ENCODE measurements at places on chromosomes 7 and 10.
A peak's percentile ranks its signal among the peaks of the same experiment; 100 is the strongest.

DNA sequence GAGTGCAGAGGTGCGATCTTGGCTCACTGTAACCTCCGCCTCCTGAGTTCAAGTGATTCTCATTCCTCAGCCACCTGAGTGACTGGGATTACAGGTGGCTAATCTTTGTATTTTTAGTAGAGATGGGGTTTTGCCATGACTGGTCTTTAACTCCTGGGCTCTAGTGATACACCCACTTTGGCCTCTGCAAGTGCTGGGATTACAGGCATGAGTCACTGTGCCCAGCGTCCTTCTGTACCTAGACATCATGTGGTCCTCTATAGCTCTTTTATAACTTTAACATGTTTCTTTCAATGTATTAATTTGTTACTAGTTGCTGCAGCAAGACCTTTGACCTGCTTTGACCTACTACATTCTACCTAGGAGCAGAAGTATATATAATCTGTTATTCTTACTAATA is 38.7 kb upstream of the BICC1 start:
- no peak for DNase-seq

- no peak for DNase-seq
These were observed 160.9 kb upstream of the BMPER start for GRCh38 chr7:33744293-33745075.

DNA sequence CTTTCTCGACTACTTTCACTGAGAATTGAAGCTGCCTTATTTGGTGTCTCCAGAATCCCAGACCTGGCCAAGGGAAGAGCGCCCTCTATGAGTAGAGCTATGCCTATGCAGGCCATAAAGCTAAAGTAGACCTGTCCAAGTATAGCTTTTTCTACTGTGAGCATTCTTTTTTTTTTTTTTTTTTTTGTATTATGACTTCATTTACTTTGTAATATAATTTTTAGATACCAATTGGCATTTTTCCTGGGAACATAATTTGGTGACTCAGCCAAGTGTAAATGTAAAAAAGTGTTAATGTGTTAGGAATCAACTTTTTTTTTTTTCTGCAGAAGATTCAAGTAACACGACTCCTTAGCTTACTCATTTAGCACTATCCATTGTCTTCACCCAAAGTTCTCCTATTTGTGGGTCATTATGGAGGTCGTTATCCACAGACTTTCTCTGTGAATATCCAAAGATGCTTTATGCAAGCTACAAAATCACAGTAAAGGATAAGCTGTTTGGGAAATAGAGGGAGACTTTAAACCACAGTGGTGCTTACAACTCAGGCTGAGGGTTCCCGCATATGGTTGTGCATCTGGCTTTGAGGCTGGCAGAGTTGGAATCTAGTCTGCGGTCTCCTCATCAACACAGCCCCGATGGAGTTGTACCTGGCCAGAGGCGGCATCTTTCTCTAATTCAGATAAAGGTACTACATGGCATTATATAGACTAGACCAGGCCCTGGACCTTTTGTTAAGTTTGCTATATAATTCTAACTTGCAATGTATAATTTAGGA is 1040.2 kb upstream of the SORCS1 start:
- no peak for DNase-seq

GRCh38 chr10:103114876-103115275 is 78.2 kb downstream of the NT5C2 start:
- no peak for DNase-seq

DNA sequence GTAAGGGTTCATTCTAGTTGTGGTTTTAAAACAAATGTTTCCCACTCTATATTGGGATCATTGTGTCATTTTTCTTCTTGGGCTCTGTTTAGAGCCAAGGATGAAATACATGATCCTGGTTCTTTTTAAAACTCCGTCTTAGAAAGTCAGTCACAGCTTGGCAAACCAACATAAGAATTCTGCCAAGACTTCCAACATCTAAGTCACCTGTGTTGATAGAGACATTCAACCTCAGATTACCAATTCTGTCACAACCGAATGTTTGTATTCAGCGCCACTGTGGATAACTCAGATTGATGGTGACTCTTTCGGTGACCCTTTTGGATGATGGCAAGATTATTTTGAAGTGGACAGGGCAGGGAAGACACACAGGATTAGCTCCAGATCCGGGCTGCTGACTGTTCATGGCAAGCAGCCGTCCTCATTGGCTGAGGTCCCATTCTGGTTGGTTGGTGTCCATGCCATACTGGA is 255.4 kb downstream of the ARHGAP21 start:
- DNase-seq = no peak

DNA sequence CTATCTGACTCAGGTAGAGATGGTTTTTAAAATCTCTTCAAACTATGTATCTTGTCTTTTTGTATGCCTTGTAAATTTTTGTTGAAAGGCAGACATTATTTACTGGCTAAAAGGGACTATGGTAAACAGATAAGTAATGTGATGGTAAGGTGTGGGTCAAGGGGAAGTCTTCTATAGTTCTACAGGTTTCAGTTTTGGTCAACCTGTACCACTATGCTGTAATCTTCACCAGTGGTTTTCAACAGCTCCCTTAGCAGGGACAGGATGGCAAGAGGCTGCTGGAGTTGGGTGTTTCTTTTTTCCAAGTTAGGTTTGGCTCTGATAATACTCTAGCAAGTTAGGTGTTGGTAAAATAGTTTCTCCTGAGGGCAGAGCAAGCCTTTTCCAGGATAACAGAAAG is 32.7 kb upstream of the FZD8 start:
- DNase-seq = no peak

DNA sequence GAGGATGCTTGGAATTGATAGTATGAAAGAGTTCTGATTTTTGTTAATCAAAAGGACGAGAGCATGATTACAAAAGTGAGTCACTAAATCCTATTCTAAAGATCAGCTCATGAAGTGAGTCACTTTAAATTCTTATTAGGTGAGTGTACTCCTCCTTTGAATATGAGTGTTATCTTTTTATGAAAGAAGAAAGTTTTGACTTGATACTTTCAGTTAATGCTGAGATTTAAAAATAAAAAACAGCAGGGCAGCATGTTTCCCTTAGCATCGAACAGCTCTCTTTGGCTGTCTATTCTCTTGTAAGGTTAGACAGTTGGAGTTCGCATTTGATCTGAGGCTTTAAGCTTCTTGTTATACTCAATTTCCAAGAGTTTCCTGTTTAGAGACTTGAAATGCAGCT is 222.0 kb downstream of the TWIST1 start:
- DNase-seq = no peak

- no peak for DNase-seq
These were observed 15.2 kb downstream of the BRAT1 start for GRCh38 chr7:2540133-2540532.

DNA sequence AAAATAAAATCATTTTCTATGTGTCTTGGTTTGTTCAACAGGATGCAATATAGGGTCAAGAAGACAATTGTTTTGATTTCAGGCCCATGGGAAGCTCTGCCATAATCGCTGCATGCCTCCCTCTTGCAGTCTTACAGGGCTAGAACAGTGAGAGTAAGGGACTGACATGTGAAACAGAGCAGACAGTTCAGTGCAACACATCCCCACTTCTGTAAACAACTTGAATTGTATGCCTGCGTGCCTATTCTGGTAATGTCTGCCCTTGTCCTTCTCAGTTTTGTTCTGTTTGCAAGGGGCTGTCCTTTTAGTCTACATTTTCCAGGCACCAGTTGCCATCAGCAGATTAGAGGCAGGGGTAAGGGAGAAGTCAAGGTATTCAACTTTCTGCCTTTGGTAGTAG is 34.8 kb upstream of the GPR37 start:
- no peak for DNase-seq

DNA sequence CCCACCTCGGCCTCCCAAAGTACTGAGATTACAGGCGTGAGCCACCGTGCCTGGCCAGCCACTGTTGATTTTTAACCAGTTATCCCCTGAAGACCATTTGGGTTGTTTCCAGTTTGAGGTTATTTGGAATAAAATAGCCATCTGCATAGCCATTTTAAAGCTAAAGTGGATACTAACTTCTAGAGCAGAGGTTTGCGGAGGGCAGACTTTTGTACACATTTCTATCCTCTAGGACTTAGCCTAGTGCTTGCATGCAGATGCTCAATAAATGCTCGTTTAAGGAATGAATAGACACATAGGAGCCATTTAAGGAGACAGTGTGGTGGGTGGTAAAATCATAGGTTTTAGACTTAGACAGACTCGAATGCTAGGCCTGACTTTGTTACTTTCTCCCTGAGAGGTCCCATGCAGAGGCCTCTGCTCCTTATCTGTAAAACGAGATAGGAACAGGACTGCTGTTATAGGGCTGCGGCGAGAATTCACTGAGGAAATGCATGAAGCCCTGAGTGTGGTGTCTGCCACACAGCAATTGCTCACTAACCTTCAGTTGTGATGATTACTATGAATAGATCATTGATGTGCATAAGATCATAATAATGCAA is 75.9 kb downstream of the PFKFB3 start:
- no peak for DNase-seq

- DNase-seq = peak; percentile 7
These were observed 128.5 kb downstream of the WDR11 start for GRCh38 chr10:120979435-120980278.

- no peak for DNase-seq
These were observed 30.0 kb upstream of the SRGN start for GRCh38 chr10:69057951-69058297.

GRCh38 chr7:135578569-135578968 is 20.9 kb downstream of the NUP205 start:
- DNase-seq = no peak

- no peak for DNase-seq
These were observed 56.0 kb downstream of the HIPK2 start for GRCh38 chr7:139721821-139722220.

DNA sequence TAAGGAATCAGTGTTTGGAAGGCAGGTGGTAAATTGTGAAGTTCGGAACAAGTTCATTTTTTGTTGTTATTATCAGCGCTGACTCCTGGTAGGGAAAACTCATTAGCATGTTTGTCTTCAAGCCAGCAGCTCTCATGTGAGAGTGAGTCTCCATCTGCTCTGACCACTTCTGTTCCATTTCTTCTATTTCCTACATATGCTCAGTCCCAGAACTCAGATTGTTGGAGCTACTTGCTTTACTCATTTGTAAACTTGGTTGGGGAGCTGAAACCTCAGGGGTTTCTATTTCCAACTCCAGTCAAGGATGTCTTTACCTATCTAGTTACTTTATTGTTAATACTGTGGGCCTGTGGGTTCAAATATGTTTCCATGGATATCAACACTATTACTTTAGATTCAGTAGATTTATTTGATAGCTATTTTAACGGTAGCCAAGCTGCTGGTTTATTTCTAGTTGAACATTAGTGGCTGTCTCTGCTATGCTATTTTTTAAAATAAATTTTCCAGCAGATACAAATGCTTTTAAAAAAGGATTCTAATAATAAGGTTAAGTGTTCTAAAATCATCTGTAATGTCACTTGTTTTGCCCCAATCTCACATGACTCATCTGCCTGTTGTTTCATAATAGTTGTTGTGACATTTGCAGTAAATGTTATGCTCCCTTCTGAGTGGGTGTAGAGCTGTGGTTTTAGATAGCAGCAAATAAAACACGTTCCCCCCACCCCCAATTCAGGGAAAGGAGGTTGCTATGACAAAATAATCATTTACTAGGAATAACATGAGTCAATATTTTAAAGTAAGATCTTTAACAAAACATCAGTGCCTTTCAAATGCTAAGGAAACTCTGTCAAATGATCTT is 143.3 kb downstream of the HDAC9 start:
- no peak for DNase-seq

DNA sequence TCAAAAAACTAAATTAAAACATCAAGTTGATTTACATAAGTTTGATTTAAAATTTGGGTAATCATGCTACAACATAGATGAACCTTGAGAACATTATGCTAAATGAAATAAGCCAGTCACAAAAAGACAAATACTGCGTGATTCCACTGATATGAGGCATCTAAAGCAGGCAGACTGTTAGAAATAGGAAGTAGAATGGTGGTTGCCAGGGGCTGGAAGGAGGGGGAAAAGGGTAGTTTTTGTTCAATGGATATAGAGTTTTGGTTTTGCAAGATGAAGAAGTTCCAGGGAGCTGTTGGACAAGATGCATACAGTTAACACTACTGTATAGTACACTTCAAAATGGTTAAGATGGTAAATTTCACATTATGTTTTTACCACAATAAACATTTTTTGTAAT is 45.0 kb upstream of the IFRD1 start:
- no peak for DNase-seq

DNA sequence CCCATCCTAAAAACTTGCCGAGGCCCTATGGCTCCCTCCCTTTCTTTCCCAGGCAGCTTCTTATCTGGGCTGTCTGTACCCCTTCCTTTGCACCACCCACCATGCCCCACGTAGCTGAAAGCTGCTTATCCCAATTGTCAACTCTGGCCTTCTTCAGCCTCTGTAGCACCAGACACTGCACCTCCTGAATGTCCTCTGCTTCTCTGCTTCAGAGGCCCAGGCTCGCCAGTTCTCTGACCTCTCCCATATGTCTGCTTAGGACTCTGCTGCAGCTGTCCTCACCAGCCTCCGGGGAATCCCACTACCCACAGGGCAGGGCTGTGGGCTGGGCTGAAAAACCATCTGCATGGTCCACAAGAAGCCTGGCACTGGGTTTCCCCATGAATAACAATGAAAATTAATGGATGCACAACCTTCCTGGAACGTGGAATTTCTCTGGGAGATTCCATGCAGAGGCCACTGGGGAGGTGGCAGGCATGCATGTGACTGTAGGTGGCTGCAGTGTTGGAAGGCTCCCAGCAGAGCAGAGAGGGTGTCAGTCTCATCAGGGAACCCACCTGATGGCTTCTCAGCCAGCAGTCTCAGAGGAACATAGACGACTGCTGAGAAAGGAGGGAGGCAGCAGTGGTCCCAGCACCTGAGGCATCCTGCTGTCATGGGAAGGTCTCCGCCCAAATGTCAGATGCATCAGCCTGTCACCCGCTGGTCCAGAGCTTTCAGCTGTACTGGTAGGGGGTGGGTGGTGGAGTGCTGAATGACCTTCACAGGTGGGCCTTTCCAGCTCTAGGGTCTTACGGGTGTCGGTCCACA is 16.8 kb upstream of the SH2D4B start:
- no peak for DNase-seq

DNA sequence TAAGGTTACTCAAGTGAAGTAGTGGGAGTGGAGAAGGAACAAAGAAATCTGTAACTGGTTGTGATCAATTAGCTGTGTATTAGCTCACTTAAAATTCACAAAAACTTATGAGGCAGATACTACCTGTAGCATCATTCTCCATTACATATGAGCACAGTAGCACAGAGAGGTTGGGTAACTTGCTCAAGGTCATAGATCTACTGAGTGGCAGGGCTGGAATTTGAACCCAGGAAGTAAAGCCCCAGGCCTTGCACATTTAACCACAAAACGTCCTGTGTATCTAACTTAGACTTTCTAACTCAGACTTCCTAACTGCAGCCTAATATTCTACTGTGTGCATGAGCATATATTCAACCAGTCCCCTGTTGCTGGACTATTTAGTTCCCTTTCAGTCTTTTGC is 5.6 kb upstream of the SLF2 start:
- DNase-seq = no peak

DNA sequence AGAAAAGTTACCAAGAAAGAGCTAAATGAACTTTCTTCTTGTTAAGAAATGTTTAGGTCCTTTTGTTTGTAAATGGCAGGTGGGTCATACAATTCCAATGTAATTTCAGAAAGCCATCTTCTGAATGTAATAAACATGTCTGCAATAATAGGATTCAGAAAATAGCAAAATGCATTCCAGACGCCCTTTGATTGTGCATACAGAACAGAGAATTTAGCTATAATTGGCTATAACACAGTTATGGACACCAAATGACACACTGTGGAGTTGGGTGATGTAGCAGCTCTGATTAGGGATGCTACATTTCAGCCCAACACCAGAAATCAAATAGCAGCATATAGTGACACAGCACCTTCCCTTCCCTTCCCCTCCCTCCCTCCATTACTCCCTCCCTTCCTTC is 240.8 kb downstream of the SNX10 start:
- DNase-seq = no peak

GRCh38 chr7:37508118-37508517 is 59.5 kb upstream of the ELMO1 start:
- no peak for DNase-seq
